Mammary microvascular endothelial cell (primary cell): ENCODE measurements at places on chromosomes 6 and 20. TPM values are rescaled to one million over a fixed set of nuclear protein-coding genes. Genes with fewer than 3 reads are reported as not detected.

Gene HLA-DRA
- not detected in 2 replicates for total RNA-seq

Gene C6orf15
- total RNA-seq = not detected in 2 replicates

Gene SOBP
- total RNA-seq = 0.05 and 0.27 TPM in 2 replicates

Gene PNLDC1
- total RNA-seq = 0.27 TPM in 1 of 2 replicates, not detected in the other

Gene NHLRC1
- 2.9 TPM in 2 replicates for total RNA-seq

Gene PCIF1
- 16.1 and 20.9 TPM in 2 replicates for total RNA-seq

Gene GSTA3
- not detected in 2 replicates for total RNA-seq

Gene PRKN
- 0.13 and 0.34 TPM in 2 replicates for total RNA-seq

Gene STMND1
- not detected in 2 replicates for total RNA-seq

Gene PLEKHG1
- total RNA-seq = 57.0 and 63.6 TPM in 2 replicates

Gene TNNC2
- total RNA-seq = not detected in 2 replicates

Gene PFDN4
- total RNA-seq = 110 and 132 TPM in 2 replicates

Gene CD93
- 375 and 394 TPM in 2 replicates for total RNA-seq

Gene PTCRA
- 5.4 TPM in 1 of 2 replicates, not detected in the other for total RNA-seq

Gene ADGB
- not detected in 2 replicates for total RNA-seq

Gene TMEM200A
- total RNA-seq = 0.27 and 0.30 TPM in 2 replicates

Gene MACROD2
- total RNA-seq = 0.49 TPM in 1 of 2 replicates, not detected in the other
